ENCODE measurements at places on chromosomes 1 and 21.

GRCh38 chr21:28337315-28337714 is 655.4 kb downstream of the LTN1 start:
- peak; percentile 54 for DNase-seq

GRCh38 chr1:172704001-172704400 is 45.1 kb downstream of the FASLG start:
- DNase-seq: no peak

- no peak for DNase-seq
Observed at GRCh38 chr1:95699149-95699953, 465.3 kb downstream of the RWDD3 start.

DNA sequence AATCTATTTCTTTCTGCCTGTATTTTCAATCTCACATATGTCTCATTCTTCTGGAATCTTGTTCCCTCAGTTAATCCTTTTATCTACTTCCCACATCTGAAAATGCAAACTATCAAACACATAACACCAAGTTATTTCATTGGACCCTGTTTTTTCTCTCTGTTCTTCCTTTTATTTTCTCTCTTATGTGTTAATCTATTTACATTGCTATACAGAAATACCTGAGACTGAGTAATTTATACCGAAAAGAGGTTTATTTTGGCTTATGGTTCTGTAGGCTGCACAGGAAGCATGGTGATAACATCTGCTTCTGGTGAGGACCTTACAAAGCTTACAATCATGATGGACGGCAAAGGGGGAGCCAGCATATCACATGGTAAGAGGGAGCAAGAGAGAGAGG is 247.6 kb downstream of the TGFB2 start:
- DNase-seq: no peak

- no peak for DNase-seq
Observed at GRCh38 chr1:160911441-160911840, 26.5 kb upstream of the ITLN1 start.

DNA sequence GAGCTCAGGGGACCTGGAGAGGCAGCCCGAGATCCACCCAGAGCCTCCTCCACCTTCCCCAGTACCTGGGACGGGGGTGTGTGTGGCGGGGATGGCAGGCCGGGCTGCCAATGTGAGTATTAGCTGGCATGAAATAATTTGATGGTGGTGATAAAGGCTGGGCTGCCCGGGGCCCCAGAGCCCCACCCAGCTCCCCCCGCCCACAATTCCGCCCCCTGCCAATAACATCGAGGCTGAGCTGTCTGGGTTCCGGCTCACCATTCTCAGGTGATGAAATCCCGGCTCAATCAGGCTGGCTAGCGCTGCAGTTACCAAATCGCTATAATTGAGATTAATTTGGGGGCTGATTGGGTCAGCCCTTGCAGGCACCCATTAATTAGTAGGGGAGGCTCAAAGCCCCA is 103.8 kb upstream of the CASZ1 start:
- no peak for DNase-seq

- no peak for DNase-seq
Observed at GRCh38 chr1:81111818-81112217, 688.9 kb upstream of the ADGRL2 start.

GRCh38 chr1:111199329-111199728 is 1.1 kb downstream of the DENND2D start:
- no peak for DNase-seq

- no peak for DNase-seq
Observed at GRCh38 chr1:115323366-115324004, 14.6 kb downstream of the NGF start.

DNA sequence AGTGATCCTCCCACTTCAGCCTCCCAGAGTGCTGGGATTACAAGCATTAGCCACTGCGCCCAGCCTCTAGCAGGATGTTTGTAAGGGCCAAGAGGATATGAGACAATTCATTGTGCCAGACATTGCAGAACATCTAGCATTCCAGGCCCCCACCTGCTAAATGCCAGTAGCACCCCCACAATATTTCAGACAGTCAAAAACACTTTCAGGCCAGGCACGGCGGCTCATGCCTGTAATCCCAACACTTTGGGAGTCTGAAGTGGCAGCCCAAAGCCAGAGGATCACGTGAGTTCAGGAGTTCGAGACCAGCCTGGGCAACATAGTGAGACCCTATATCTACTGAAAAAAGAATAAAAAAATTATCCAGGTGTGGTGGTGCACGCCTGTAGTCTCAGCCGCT is 12.9 kb downstream of the PPIE start:
- no peak for DNase-seq

GRCh38 chr21:46119144-46119636 is 21.3 kb downstream of the COL6A2 start:
- no peak for DNase-seq

GRCh38 chr1:113247782-113248181 is 142.5 kb upstream of the MAGI3 start:
- DNase-seq: no peak

DNA sequence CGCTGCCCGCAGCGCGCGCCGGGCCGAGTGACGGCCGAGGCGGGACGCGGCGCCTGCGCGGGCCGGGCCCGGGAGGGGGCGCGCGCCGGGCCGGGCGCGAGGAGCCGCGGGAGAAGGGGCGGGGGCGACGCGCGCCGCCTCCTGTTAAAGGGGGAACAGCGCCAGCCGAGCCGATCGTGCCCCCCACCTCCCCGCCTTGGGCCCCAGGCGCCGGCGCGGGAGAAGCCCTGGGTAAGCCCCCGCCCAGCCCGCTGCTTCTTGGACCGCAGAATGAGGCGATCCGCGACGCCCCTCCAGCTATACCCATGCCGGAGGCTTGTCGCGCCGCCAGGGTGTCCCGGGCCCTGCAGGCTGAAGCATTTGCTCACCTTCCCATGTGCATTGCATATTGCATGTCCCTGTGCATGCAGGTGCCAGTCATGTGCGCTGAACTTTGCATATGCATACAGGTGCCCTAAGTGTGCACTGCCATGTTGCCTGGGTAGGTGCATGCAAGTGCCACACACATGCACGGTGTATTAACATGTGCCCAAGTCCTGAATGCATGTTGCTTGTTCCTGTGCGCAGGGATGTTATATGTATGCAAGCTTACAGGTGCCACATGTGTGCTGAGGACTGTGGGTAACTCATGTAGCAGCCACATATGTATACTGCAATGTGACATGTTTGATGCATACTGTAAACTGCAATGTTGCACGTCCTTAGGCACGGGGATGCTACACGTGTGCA is at the start of gene ADGRB2:
ADGRB2 (minus strand) TSS at position 29 of the 729 bp plus-strand sequence. CDS start 7,119 bp downstream, outside the sequence.
- DNase-seq: no peak

DNA sequence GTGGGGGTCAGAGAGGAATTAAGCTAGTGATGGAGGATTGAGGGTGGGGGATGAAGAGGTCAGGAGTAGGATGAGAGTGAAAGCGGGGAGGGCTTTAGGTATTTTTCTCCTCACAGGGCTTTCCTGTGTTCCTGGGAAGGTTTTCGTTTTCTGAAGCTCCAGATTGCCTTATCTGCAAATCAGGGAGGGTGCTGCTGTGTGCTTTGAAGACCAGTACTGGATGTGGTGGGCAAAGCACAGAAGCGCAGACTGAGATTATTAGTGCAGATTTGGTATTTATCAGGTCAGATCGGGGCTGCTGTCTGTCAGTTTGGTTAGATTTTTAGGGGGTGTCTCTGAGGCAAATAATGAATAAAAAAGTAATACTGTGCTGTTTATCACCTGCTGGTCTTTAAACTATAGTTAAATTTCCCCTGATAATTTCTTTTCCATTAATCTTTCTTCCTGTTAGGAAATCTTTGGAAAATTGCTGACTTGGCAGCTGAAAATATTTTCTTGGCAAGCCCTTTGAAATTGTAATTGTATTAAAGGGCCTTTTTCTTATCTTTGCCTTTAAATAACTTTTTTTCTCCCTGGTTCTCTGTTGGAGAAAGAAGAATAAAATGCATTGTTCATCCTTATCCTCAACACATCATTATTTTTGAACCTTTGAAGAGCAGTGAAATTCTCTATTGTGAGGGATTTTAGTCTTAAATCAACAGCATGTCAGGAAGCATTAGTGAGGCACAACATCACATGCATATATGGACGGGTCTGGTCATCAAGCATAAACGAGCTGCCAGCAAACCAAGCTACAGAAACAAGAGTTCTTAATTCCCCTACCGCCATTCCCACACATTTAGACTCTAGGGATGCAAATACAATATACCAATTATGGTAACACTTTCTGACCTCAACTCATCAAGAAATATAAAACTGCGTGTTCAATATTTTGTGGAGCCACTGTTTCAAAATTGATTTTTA is 139.6 kb downstream of the S1PR1 start:
- DNase-seq: no peak

- DNase-seq: no peak
Observed at GRCh38 chr1:24235921-24236788, 49.1 kb upstream of the IFNLR1 start.

DNA sequence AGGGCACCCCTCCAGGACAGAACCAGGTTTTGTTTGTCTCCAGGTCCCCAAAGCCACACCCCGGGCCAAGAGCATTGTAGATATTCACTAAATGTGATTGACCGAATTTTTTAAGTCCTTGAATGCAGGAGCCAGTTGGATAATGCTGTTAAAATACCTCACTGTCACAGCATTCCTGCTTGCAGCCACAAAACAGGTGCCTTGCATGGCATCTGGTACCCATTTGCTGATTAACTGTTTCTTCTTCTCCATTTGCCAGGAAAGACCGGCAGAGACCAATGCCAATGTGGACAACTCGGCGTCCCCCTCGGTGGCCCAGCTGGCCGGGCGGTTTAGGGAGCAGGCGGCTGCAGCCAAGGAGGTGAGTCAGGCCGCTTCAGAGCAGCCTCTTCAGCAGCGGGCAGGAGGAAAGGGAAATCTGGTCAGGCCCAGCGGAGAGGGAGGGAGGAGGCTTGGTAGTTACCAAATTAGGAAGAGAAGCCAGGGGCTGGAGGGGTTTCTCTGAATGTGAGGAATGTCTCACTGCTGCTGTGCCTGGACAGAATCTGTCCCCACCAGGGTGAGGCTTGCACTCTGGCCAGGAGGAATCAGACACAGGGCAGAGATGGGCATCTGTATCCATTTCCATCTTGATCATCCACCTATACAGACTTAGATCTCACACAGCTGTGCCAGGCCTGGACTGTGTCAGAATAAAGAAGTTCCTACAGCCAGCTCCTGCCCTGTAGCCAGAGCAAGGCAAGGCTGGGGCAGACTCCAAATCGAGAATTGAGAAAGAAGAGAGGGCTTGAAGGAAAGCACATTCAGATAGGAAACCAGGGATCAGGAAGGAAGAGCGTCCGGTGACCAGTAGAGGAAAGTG is 37.9 kb upstream of the MPZL1 start:
- peak; percentile 27 for DNase-seq

DNA sequence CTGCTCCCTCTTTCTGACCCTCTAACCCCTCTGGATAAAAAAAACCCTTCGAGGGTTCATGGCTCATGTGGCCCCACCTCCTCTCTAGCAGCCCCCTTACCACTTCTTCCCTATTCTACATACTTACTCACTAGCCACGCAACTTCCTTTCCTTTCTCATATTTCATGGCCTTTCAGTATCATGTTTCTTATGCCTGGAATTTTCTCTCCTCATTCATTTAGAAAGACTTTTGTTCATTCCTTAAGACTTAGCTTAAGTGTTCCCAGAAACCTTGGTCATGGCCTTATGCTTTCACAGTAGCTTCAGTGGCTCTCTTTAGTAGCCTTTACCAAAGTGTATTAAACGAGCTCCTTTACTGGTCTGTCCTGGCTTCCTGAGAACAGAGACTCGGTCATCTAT is 6.1 kb downstream of the ACP6 start:
- no peak for DNase-seq

DNA sequence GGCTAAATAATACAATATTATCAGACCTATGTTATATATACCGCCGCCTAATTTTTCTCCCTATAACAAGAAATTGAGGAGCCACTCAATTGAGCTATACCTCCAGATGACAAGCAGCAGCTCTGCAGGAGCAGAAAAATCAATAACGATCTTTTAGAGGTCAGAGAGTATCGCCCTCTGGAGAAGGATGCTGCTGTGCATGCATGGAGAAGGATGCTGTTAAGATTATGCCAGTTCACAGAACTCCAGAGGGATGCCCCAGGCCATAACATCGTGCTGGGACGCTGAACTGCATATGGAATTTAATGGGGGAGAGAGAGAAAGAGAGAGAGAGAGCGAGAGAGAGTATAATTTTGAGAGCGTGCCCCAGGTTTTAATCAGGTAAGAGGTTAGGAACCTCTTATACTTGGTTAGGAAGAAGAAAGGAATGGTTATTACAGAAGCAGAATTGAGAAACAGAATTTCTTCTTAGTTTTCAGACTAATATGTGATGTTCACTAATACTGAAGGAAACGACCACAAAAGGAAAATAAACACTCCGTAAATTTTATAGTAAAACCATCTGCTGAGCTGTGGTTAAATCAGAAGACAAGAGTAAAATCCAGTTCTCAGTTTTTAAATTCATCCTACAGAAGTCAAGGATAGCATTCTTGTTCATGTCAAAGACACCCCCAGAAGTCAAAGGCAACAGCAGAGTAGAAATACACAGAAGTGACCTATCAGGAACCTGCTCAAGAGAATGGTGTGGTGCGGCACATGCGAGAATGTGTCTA is 111.1 kb downstream of the SMYD2 start:
- no peak for DNase-seq

DNA sequence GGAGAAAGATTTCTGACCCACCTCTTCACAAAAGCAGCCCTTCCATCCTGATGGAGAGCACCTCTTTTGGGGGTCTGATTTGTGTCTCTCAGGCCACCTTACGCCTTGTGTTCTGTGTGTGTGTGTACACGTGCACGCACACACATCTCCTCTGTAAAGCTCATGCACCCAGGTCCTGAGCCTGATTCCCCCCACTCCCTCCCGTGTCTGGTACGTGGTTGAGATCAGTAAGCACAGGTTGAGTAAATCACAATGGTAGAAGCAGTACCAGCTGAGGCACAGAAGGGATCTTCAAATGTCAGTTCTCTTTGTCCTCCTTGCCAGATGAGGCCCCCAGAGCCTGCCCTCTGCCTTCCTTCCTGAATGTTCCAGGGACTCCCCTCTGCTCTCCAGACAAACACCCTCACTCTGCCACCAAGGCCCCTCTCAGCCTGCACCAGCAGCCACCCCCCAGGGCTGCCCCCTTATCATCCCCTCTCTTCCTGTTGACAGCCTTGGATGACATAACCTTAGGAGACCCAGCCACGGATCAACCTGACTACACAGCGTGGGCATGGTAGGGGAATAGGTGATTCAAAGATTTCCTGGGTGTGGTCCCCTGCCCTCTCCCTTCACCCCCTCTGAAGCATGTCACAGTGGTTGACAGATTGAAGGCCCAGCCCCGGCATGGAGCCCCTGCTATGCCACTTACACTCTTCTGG is 112.8 kb downstream of the HIVEP3 start:
- no peak for DNase-seq

- DNase-seq: no peak
Observed at GRCh38 chr1:173377266-173377665, 99.9 kb upstream of the PRDX6 start.

DNA sequence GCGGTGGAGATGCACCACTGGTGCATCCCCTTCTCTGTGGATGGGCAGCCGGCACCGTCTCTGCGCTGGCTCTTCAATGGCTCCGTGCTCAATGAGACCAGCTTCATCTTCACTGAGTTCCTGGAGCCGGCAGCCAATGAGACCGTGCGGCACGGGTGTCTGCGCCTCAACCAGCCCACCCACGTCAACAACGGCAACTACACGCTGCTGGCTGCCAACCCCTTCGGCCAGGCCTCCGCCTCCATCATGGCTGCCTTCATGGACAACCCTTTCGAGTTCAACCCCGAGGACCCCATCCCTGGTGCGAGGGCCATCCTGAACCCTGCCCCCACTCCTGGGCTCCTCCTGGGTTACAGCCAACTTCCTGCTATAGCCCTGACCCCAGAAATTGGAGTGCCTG is 13.0 kb downstream of the NTRK1 start:
- DNase-seq: no peak

GRCh38 chr1:52628614-52629324 is 4.2 kb upstream of the SHISAL2A start:
- DNase-seq: no peak

All from RKO (cell line).